Stimulated activated CD4-positive, alpha-beta T cell treated with anti-CD3 and anti-CD28 coated beads, Interleukin-4, amount 100 ng/mL, for 4 hours (primary cell): ENCODE measurements at places on chromosomes 3 and 15.
A peak's percentile ranks its signal among the peaks of the same experiment; 100 is the strongest.

GRCh38 chr3:175672119-175672689, 813.1 kb downstream of the NAALADL2 start:
- no peak for DNase-seq

DNA sequence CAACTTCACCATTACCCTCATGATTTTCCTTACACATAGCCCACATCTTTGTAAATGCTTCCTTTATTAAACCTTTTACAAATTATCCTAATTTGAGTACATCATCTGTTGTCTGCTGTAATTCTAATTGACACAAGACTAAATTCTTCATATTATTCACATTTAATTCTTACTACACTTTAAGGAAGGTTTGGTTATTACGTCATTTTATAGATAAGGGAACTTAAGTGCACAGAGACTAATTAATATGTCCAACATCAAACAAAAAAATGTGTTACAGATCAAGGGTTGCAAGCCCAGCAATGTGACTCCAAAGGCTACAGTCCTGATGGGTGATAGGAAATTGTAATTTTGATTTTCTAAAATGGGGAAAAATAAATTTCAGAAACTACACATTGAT, 289.1 kb upstream of the ZNF385D start:
- DNase-seq, result no peak

GRCh38 chr3:63791974-63792373, 27.1 kb upstream of the C3orf49 start:
- DNase-seq, result no peak

DNA sequence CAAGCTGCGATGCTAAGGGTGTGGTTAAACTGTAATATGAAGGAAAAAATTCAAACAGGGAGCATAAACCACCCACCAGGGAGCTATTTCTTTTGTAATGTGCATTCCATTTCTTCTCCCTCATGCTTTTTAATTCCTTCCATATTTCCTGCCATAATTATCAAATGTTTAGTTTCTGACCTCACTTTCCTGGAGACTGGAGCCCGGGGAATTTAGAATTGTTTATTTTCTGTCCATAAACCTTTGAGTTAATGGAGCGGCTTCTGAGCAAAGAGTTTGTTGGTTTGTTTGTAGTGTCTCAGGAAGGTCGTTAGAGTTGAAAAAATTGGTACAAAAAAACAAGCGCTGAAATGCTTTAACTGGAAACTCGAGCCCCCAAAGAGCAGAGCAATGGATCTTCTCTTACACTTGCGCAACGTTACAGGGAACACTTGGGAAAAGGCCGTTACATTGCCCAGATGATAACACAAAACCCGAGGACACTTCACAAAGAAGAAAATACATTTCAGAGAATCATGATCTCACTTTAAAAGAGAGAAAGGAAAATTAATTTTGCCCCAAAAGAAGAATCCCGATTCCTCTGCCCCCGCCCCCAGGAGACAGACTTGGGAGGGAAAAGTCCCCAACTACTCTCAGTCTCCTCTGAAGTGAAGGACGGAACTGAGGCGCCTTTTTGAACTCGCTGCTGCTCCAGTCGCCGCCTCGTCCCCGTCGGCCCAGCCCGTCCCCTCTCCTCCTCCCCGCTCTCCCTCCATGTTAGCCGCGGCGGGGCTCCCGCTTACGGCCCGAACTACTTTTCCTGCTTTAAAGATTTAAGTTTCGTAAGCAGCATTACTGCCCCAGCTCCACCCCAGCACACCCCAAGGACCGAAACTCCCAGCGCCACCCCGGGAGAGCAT, 842 bp downstream of the FSTL1 start:
- DNase-seq, result no peak

DNA sequence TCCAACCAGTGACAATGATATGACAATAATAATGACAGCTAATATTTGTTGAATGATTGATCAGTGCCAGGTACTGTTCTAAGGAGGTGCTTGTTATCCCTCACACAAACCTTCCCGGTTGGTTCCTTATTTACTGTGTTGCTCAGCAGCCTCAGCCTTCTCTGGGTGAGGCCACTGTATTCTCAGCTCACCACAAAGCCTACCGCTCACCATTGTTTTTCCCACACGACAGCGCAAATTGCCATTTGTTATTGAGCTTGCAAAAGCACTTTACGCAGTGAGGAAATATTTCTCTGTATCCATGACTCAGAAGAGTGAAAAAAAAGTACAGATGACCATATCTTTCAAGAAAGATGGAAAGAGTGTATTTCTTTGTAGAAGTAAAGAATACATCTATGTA, 49.5 kb upstream of the PDZRN3 start:
- DNase-seq, result no peak

- DNase-seq, result no peak
Measured at GRCh38 chr15:89495638-89496145, 691 bp downstream of the RHCG start.

DNA sequence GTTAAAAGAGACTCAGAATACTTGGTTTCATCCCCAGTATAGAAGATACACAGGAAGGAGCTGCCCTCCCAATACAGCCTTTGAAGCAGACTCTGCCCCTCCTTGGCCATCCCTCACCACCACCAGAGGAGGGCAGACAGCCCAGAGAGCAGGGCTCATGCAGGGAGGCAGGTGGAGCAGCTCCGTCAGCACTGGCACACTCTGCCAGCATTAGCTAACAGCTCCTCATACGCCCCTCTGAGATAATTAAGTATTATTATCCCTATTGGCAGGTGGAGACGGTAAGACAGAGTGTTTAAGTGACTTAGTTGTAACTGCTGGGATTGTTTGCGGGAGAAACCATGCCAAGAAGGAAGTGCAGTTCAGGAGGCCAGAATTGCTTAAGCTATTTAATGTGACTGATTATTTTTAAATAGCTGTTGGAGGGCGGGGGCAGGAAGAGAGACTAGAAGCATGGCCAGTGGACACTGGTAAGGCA, 434.0 kb downstream of the EPHB1 start:
- DNase-seq, result no peak

GRCh38 chr15:75446151-75446550, 5.3 kb downstream of the SIN3A start:
- no peak for DNase-seq

DNA sequence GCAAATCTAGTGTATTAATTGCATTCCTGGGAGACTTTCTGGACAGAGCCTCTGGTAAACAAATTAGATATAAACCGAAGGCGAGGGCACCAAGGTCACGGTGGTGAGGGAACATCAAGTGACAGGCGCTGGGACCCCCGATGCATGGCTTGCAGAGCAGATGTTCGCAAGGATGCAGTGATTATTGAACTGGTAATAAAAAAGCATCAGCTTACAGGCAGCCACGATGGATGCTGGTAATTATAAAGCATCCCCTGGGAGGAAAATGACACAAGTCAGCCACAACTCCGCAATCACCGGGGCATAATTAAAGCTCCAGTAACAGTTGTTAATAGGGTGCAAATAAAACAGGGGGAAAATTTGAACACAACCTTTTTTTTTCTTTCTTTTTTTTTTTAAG, 231.1 kb upstream of the DPH6 start:
- no peak for DNase-seq

GRCh38 chr3:139677388-139678155, at the start of gene NMNAT3:
TSS of gene NMNAT3 (minus strand) at chr3:139677972. CDS start at chr3:139627724, 50,248 bp downstream.
- peak; percentile 85 for DNase-seq

DNA sequence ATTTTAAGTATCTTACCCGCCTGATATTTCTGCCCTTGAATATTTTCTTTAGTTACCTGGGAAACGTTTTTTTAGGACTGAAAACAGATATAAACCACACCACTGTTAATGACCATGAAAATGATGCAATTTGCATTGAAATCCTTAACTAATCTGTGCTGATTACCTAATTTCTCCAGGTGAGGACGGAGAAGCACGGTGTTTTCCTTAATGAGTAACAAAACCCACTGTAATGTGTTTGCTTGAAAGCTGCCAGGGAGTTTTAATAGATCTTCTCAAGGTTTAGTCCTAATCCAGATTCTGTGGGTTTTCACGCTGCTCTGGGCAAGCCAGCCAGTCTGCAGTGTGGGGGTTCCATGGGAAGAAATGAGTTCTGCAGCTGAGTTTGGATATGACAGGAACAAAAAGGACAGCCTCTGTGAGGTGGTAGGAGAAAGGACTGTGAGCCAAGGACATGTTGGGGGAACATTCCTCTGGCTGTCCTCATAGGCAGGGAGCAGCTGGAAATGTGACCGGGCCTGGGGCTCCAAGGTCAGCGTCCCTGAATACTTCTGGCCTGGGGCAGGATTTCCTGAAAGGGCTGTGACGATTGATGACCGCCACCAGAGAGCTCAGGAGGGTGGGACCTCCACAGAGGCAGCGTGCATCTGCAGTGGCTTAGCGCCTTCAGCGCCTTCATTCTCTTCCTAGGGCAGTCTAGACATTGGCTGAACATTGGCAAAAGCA, 18.6 kb downstream of the THSD4 start:
- DNase-seq, result no peak

- DNase-seq, result no peak
Measured at GRCh38 chr15:92166751-92167405, 226.8 kb upstream of the ST8SIA2 start.

GRCh38 chr15:28868744-28869345, 16.9 kb upstream of the APBA2 start:
- DNase-seq, result no peak

- no peak for DNase-seq
Measured at GRCh38 chr3:11228041-11228440, 44.2 kb upstream of the ATG7 start.

GRCh38 chr15:39407116-39407515, 173.8 kb upstream of the THBS1 start:
- DNase-seq, result no peak

- no peak for DNase-seq
Measured at GRCh38 chr3:121662742-121663141, 2.0 kb upstream of the HCLS1 start.

DNA sequence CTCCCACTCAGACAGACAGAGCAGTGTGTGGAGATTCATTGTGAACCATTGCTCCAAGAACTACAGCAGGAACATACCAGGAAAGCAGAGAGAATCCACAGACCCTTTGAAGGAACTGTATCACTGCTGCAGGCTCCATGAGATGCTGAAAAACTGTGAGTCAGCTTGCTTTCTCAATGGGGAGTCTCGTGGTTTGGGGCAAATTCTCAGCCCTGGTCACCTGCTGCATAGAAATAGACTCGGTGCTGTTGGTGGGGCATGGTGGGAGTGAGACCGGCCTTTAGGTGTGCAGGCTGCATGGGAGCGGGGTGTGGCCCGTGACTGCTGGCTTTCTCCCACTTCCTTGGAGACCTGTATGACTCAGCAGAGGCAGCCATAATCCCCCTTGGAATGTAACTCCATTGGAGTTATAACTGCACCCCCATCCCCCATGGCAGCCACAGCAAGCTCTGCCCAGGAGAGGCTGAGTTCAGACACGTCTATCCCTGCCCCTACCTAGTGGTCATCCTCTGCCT, 35.6 kb downstream of the ALCAM start:
- DNase-seq, result no peak

DNA sequence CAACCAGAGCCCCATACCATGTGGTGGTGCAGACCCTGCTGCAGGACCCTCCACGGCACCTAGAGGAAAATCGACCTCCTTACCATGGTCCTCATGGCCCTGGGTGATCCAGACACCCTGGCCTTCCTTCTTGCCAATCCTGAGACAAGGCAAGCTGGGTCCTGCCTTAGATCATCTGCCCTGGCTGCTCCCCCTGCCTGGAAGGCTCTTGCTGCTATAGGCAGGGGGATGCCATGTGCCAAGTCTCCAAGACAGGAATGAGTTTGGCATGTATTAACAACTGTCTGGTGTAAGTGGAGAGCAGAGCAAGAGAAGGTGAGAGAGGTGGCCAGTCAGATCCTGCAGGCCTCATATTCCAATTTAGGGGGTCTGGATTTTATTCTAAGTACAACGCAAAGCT, 7.5 kb downstream of the HEG1 start:
- DNase-seq, result no peak

DNA sequence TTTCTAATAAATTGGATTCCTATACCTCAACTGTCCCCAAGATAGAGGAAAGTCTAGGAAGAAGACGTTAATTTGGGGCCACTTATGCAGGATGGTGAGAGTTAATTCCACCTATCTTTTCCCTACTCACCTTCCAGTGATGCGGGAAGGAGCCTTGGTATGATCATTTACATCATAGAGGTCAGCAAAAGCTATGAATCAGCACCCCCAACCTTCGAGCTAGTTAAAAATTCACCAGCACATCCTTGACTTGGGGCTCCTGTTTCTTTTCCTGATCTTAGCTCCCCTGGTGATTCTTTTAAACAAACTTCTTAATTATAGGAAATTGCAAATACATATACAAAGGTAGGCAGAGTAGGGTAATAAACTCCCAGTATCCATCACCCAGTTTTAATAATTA, 366.6 kb downstream of the SOX2 start:
- no peak for DNase-seq

GRCh38 chr3:104755791-104756190, 610.9 kb upstream of the ALCAM start:
- DNase-seq, result no peak

GRCh38 chr3:32840086-32840841, 22.5 kb downstream of the TRIM71 start:
- DNase-seq, result no peak

GRCh38 chr15:40598126-40598525, 4.1 kb downstream of the KNL1 start:
- no peak for DNase-seq

- peak; percentile 24 for DNase-seq
Measured at GRCh38 chr3:196726788-196727675, 12.6 kb upstream of the PAK2 start.

- no peak for DNase-seq
Measured at GRCh38 chr15:66886686-66887273, 178.6 kb upstream of the SMAD3 start.

DNA sequence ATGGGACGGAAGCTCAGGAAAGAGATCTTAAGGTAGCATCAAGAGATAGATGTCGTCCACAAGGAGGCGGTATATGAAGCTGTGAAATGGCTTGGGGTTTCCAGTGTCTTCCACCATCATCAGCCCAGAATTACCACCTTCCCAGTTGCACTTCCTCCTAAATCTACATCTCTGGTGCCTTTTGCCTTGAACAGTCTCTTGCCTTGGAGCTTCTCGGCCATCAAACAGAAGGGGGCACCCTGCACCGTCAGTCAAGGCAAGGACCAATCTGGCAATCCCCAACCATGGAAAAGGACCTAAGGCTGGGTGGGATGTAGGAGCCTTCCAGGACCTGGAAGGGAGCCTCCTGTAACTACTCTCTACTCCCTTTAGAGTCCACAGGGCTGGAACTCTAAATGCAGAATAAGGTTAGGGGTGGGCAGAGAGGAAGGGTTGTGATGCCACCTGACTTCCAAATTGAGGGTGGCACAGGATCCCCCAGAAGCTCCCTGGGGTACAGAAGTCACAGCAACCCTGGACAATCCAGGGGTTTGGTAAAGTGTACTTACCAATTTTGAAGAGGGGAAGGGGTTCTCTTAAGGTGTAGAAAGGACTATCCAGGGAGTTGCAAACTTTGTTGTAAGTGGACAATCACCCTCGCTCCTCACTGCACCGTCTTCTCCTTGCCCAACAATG, 1.0 kb upstream of the RYR3 start:
- no peak for DNase-seq
